ENCODE measurements at places on chromosomes 1 and 21.
A peak's percentile ranks its signal among the peaks of the same experiment; 100 is the strongest.

DNA sequence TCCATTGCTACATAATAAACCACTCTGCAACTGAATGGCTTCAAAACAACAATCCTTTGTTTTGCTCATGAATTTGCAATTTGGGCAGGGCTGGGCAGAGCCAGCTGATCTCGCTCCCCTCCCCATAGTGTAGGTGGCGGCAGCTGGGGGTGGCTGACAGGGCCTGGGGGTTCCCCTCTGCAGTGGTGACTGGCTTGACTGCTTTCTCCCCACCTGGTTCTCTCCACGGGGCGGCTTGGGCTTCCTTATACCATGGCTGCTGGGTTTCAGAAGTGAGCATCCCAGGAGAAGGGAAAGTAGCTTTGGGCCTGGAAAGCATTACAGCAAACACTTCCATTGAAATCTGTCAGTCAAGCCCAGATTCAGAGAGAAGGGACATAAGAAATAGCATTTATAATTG lies 129.7 kb upstream of the ZBTB40 start:
- no peak for DNase-seq

GRCh38 chr1:17586172-17586964 lies 46.9 kb downstream of the ARHGEF10L start:
- peak; percentile 19 for DNase-seq

DNA sequence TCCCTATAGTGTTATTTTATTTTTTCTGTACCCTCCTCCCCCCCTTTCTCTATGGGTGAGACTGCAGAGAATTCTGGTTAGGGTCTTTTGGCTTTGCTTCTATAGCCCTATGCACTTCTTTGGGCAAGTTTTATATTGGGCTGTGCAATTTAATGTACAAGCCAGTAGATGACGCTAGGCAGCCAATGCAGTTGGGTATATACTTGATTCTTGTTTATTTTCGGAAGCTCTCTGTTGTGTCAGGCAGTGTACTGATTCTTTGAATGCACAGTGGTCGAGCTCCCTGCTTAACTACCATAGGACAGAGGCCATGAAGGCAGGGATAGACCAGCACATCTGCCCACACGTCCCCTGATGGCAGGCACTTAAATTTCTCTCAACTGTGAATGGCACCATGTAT lies 34.1 kb upstream of the GPR52 start:
- no peak for DNase-seq

DNA sequence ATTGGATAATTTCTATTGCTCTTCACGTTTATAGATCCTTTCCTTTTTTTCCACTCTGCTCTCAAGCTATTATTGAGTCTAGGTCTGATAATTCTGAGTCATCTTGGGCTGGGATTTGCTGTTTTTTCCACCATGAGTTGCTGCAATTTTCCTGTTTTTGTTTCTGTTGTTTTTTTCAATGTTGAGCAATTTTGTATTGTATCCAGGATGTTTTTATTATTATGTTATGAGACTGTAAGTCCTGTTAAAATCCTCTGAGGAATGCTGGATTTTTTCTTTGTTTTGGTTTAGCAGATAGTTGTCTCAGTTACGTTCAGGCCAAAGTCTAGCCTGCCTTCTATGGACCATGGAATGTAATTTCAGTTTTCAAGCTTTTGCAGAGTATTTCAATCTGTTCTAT lies 13.0 kb upstream of the SLC35A3 start:
- no peak for DNase-seq

DNA sequence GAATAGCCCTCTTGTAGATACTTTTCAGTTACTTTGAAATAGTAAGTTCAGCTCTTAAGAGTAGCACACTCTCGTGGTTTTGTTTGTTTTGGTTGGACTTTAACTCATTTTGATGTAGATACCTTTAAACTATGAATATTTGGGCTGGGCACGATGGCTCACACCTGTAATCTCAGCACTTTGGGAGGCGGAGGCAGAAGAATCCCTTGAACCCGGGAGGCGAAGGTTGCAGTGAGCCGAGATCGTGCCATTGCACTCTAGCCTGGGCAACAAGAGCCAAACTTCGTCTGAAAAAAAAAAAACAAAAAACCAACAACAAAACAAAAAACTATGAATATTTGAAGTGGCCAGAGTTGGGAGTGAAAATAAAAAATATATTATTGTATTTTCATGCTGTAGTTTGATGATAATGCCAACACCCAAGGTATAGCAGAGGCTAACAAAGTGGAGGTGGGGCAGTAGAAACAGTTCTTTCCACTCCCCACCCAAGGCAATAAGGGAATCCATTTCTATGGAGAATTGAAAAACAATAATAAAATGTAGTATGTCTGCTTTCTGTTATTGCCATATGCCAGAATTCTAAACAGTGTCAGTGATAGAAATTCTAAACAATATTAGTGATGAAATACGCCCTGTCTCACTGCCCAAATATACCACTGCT lies 1.7 kb downstream of the ZNF326 start:
- DNase-seq = no peak

All from GOT3 (cell line).